ENCODE measurements at places on chromosomes 1 and 21.

- DNase-seq = no peak
Observed at GRCh38 chr1:110150330-110151174, at the start of gene SLC6A17. Gene SLC6A17, plus strand, starts transcription at chr1:110150494. Its CDS starts 16,436 bp downstream, at chr1:110166930.

- DNase-seq = no peak
Observed at GRCh38 chr1:18932879-18933278, 23.6 kb downstream of the IFFO2 start.

DNA sequence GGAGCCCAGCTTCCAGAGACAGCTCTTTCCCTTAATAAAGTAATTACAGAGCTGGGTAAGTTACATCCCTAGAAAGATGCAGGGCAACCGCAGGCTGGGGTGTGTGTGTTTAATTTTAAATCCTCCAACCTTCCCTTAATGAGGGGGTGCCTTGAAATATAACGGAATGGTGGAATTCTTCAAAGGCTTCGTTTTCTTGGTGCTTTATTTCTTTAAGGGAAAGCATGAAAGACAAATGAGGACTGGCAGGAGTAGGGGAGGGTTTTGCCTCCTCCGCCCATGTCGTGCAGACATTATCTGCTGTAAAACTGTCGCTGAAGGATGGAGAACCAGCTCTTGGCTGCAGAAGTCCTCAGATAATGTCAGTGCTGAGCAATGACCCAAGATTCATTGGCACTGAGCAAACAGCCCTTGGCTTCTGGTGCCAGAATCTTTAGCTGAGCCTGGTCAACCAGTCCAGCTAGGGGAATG, 15.5 kb downstream of the SLC6A17 start:
- no peak for DNase-seq

GRCh38 chr1:208273386-208274017, 29.3 kb upstream of the PLXNA2 start:
- DNase-seq = no peak

- no peak for DNase-seq
Observed at GRCh38 chr1:184212649-184213314, 161.3 kb downstream of the TSEN15 start.

DNA sequence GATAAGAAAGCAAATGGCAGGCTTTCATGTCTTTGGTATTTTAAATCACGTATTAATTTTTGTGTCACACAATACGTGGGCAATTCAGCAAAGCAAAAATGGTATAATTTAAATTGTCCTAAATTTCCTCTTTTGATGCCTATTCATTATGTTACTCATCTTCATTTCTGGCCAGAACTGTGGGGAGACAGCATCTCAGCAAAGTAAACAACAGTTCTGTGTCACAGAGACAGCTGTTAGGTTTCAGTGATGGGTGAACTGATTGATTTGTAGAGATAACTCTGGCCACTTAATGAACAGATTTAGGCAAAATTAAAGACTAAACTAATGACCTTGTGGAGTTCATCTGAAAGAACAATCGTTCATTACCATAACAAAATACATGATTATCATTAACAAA, 49.2 kb downstream of the FH start:
- no peak for DNase-seq

GRCh38 chr1:155125946-155126555, 1.6 kb upstream of the EFNA1 start:
- DNase-seq = no peak

GRCh38 chr1:110060034-110060661, 10.3 kb downstream of the ALX3 start:
- DNase-seq = peak; percentile 66

GRCh38 chr1:234515411-234515810, 36.4 kb upstream of the TARBP1 start:
- no peak for DNase-seq

DNA sequence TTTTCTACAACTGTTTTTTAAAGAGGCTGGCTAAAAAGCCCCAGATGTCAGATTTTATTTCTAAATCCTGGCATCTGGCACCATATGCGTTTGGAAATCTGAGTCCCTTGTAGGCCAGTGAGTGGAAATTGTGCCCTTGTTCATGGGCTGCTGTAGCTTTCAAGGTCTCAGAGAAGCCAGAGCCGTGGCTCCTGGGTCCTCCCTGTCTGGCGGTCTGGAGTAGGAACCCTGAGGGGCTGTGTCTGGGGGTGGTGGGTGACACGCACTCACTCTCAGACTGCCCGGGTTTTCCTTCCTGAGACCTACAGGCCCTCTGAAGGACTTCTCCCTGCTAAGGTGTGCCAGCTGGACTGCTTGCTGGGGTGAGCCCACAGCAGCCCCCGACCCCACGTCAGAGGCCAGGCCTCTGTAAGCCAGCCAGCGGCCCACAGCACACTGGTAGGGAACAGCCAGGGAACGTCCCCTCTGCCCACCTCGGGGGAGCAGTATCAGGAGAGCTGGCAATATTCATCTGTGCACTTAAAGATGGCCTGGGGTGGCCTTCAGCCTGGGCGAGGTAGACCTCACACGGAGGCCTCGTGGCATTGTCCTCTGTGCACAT, 151.5 kb downstream of the PEX14 start:
- DNase-seq = no peak

GRCh38 chr21:42965211-42965560, 9.2 kb upstream of the PKNOX1 start:
- no peak for DNase-seq

DNA sequence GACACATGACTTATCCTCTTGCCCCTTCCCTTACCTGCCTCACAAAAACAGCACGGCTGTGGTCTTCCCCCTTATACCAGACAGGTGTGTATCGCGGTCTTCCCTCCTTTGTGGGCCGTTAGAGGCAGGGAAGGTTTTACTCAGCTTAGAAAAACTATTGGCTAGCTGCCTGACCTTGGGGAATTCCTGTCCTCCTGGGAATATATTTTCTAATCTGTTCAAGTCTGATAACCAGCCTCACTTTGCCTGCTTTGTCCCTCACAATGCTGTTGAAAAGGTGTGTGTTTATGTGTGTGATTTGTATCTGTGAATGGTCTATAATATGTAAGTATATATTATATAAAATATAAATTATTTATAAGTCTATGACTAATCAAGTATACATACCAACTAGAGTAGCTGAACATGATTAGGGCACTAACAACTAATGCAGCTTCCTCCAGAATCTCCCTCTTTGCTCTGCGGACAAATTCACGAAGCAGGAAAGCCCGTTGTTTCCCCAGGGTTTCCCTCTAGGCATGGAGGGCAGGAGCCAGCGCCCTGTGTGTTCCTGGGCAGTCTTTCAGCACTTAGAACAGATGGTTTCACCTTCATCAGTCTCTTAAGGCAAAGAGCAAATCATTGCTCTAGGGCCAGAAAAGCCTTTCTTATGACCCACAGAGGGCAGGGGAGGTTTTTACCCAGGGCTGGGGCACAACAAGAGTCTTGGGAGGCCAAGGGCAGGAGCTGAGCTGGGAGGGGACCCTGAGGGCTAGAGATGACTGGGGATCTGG, 25.6 kb downstream of the SLC26A9 start:
- DNase-seq = no peak

DNA sequence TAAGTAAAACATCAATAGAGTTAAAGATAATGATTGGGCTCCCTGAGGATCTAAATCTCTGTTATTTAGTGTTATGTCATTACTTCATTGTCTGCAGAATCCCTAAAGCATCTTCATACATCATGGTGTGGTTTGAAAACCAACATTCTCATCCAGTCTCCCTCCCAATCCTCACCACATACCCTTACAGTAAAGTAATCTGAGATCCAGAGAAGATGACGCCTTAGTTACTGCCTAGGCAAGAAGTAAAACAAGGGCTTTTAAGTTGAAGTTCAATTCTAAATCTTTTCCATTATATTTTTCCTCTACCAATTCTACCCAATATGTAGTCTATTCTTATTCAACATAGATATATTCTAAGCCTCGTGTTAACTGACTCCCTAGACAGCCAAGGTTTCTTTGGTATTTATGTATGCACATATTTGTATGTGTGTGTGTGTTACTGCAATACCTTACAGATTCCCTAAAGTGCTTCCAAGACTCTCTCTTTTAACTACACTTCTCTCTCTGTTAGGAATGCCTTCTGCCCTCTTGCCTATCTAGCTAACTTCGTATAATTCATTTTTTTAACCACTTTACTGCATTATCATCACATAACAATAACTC, 17.3 kb downstream of the DPH5 start:
- no peak for DNase-seq

- DNase-seq = no peak
Observed at GRCh38 chr1:117275055-117275454, 64.3 kb upstream of the VTCN1 start.

GRCh38 chr1:203202431-203203245, 16.1 kb upstream of the CHI3L1 start:
- DNase-seq = no peak

GRCh38 chr1:245079021-245079609, 75.7 kb upstream of the KIF26B start:
- DNase-seq = no peak

GRCh38 chr1:208681878-208682663, 437.9 kb upstream of the PLXNA2 start:
- no peak for DNase-seq

- no peak for DNase-seq
Observed at GRCh38 chr1:182990413-182991144, 32.6 kb upstream of the LAMC1 start.

Data from CD4-positive, alpha-beta T cell treated with Interleukin-21 for 1 hour (primary cell).